ENCODE measurements at places on chromosomes 2 and 18. TPM values are rescaled to one million over a fixed set of nuclear protein-coding genes. Genes with fewer than 3 reads are reported as not detected.
A peak's percentile ranks its signal among the peaks of the same experiment; 100 is the strongest.

Gene EVX2
- total RNA-seq: not detected

Gene ITPRIPL1
- total RNA-seq: 0.10 TPM

Gene GAL3ST2
- total RNA-seq: not detected

Gene DCDC2C
- not detected for total RNA-seq

Gene MGAT4A
- total RNA-seq: 1.2 TPM

Gene GMPPA
- total RNA-seq: 55.3 TPM

Gene DPYSL5
- 1.2 TPM for total RNA-seq

GRCh38 chr2:77520641-77521547 is 1.3 kb downstream of the LRRTM4 start:
- no peak for DNase-seq

- DNase-seq: no peak
Observed at GRCh38 chr2:96414161-96414710, 78.7 kb downstream of the NCAPH start.

DNA sequence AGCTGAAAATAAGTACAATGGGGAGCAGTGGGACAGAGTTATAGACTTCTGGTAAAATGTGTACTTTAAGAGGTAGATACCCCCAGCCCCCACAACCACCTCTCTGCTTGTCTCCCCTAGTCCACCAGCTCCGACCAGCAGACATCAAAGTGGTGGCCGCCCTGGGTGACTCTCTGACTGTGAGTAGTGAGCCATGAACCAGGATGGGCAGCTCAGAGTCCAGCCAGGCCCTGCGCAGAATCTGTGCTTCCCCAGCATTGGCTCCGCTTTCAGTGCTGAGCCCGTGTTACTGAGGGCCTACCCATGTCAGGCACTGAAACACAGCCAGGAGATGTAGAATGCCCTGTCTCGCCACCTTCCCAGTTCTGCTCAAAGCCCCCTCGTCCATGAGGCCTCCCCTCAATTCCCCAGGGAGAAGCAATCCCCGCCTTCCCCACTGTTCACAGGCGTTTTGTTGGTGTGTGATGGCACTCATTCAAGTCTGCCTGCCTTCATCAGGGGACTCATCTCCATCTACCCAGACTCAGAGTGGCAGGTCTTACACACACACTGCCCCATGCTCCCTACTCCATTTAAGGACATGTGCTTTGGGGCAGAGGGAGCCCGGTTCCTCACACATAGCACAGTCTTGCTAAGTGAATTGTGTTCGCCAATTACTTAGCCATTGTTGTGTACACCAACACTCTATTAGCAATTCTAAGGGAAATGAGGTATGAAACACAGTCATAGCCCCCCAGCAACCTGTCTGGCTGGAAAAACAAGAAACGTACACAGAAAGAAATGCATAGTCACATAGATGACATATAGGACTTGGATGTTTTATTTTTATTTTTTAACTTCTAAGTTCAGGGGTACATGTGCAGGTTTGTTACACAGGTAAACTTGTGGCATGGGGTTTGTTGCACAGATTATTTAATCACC is 122.6 kb downstream of the PLB1 start:
- DNase-seq: no peak

- DNase-seq: peak; percentile 26
Observed at GRCh38 chr2:162029287-162029901, 44.6 kb downstream of the DPP4 start.

- DNase-seq: peak; percentile 9
Observed at GRCh38 chr2:181072486-181073235, 92.3 kb downstream of the UBE2E3 start.

- DNase-seq: no peak
Observed at GRCh38 chr2:105935063-105935462, 190.4 kb downstream of the NCK2 start.

DNA sequence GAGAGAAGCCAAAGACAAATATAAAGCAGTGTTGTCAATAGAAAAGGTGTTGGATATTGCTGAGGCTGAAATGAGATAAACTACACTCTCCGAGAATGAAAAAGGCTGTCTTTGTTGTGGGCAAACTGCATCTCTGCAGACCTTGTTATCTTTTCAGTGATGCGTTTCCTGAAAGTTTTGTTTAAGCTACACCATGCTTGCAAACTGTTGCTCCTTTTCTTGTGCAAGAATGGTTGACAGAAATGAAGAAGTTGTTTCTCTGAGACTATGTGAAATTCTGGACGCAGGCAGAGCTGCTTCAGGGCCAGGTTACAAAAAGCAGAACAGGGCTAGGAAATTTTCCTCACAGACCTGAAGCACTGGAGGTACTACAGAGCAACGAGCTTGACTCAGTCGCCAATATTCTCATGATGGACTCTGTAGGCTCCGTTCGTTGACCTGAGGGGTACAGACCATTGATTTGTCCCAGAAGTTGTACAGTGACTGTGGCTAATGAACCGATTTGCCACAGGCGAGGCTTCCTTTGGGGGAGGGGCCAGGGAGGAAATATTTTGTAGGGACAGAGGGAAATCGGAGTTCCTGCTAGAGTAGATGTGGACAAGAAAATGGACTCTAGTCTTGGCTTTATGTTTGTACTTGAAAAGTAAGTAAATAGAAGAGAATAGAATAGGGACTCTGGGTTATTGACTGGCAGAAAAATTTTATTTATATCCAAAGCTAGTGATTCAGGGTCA is 3.5 kb upstream of the ATL2 start:
- DNase-seq: no peak

DNA sequence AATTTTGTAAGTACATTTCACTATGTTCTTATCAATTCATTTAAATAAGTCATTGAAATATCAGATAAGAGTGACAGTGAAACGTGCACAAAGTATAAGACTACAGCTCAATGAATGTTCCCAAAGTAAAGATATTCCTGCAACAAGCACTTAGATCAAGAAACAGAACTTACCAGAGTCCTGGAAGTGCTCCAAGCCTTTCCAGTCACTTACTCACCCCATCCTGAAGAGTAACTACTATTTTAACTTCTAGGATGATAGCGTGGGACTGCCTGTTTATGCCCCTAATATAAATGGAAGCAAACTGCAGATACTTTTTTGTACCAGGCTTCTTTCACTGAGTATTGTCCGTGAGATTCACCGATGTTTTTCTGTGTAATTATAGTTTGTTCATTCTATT is 768.9 kb downstream of the SLC4A3 start:
- DNase-seq: peak; percentile 82

DNA sequence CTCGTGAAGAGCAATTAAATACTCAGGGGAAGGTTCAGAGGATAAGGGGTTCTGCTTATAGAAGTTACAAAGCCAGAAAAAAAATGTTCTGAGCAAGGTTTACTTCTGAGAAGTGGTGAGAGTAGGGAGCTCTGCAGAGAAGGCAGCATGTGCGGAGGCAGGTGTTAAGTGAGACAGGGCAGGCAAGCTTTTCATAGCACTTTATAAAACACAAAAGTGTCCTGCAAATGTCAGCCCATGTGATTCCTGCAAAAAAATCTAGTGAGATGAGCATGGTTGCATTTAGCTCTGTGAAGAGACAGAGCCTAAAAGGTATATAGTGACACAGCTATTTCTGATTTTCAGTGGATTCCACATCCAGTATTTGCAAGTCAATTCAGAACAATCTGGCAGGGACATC is 223.8 kb upstream of the SYT4 start:
- DNase-seq: no peak

DNA sequence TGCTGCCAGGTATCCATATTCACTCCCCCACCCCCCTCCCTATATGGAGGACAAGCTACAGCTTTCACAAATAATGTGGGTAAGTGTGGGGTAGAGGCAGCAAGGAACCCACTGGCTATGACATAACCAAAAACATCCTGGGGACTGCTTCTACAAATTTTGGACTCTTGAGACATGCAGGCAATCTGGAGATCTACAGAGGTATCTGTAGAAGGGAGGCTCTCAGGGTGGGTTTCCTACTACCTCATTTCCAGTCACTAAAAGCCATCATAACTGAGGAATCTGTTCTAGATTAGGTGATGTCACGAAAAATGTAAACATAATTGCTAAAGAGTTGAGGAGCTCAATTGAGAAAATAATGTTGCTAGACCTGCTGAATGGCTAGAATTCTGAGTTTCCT is 46.8 kb upstream of the WIPF1 start:
- DNase-seq: no peak

GRCh38 chr2:232891621-232892071 is 21.6 kb downstream of the SNORC start:
- peak; percentile 82 for DNase-seq

GRCh38 chr2:23620841-23621341 is 235.9 kb downstream of the KLHL29 start:
- peak; percentile 14 for DNase-seq

DNA sequence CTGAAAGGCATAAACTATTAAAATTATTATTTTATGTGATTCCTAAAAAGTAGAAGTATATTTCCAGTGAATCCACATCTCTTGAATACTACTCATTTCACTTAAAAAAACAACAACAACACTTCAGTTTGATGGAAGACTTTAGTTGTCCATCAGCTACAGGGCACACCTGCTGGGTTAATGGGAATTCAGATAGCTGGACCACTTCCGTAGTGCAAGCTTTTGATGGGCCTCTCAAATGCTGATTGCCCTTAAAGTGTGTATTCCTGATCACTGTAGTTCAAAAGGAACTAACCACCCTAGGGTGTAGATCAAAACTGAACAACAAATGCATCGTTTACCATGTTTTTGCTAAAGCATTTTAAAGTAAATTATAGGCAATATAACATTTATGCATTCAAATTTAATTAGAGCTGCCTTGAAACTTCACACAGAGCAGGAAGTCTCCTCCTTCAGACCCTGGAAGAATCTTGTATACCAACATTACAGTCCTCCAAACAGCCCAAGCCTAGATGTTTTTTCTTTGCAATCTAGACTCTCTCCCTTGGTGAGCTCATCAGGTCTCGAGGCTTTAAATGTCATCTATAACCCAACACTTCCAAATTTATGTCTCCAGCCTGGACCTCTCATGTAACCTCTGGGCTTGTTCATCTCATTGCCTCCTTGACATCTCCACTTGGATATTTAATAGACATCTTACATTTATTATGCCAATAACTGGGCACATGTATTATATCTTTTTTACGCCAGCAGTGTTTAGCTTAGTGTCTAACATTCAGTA is 510.1 kb upstream of the SLC39A10 start:
- no peak for DNase-seq

GRCh38 chr2:234352270-234352669 is 144.6 kb downstream of the ARL4C start:
- no peak for DNase-seq

GRCh38 chr2:152626911-152627339 is 90.3 kb downstream of the PRPF40A start:
- DNase-seq: no peak

DNA sequence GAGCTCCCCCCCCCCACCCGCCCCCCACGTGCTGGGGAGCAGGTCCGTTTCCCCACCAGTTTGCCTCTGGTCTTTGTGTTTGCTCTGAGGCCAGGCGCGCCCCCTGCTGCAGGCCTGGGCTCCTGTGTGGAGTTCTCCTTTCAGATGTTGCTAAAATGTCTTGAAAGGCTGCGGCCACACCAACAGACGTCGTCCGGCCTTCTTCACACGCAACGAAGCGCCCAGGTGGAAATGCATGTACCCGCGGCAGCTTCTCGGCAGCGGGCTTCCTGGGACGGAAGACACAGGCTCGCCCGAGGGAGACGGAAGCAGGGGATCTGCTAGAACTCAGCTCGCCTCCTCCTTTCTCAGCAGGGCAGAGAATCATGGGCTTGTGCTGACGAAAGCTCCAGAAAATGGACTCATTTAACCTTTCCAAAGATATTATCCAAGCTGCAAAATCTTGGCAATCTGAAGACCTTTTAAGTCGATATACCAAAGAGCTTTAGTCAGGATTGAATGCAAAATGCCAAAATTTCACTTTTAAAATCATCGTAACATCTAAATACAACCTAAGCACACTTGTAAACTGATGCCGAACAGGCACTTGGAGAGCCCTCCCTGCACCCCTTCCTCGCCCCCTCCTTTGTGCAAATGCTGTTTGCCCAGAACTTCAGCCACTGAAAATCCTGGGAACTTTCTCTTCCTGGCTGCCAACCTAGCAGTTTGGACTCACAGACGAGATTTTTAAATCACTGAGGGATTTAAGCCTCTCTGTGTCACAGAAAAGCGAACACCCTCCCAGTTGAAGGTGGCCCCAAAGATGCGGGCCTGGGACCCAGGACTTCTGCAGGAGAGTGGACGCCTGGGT is 125.5 kb upstream of the ZNF516 start:
- DNase-seq: peak; percentile 67

DNA sequence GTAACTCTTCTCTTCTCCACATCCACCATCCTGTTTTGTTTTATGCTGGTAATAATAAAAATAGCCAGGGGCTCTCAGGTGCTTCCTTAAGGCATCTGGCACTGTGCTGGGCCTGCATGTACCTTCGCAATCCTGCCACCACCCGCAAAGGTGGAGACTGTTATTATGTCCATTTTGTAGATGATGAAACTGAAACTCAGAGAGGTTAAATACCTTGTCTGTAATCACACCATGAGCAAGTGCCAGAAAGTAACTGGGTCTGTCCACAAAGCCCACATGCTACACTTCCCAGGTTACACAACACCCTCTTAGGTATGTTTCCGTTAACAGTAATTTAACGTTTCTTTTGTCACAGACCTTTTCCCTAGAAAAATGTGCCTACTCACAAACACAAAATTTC is 27.0 kb downstream of the NRP2 start:
- no peak for DNase-seq

DNA sequence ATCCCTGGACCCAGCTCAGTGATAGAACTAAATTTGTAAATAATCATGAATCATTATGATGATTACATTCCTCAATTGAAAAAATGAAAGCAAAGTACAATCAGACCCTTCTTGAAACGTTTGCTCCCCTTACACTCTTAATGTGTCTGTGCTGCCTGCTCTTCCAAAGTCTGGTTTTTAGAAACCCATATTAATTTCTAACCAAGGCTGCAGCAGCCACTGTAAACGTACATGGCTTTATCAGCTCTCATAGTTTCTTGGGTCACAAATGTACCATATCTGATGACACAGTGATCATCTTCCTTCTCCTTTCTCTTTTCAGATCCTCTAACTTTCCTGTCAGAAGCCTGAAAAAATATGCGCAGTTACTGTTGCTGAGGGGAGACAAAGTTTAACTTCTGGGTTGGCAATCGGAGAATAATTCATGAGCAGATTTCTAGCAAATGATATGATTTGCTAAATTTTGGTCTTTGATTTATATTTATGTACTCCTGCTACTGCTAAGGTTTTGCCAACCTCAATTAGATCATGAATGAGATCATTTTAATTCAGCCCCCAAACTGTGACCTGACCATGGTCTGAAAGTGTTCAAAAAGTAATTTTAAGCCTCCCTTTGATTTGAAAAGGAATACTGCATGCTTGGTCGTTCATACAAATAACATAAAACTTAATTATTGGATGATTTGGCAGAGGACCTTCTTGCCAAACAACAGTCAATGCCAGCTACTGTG is 12.3 kb downstream of the ZEB2 start:
- no peak for DNase-seq
